AG04449 (cell line): ENCODE measurements at places on chromosomes 2 and 18.

GRCh38 chr2:183383854-183384253, 259.6 kb downstream of the NUP35 start:
- DNase-seq = no peak

GRCh38 chr2:181818840-181819239, 72.7 kb upstream of the ITPRID2 start:
- DNase-seq = no peak

- peak; percentile 21 for DNase-seq
Observed at GRCh38 chr2:146579147-146579930, 1265.5 kb upstream of the ACVR2A start.

- DNase-seq = no peak
Observed at GRCh38 chr18:2990956-2991640, 21.8 kb downstream of the LPIN2 start.

GRCh38 chr2:52369178-52369577, 1337.2 kb upstream of the NRXN1 start:
- no peak for DNase-seq

- DNase-seq = no peak
Observed at GRCh38 chr2:225113371-225114015, 71.2 kb upstream of the DOCK10 start.
